Stimulated activated CD8-positive, alpha-beta memory T cell treated with anti-CD3 and anti-CD28 coated beads, Interleukin-4, amount 100 ng/mL, for 1 hour (primary cell): ENCODE measurements at places on chromosomes 13 and 19.

DNA sequence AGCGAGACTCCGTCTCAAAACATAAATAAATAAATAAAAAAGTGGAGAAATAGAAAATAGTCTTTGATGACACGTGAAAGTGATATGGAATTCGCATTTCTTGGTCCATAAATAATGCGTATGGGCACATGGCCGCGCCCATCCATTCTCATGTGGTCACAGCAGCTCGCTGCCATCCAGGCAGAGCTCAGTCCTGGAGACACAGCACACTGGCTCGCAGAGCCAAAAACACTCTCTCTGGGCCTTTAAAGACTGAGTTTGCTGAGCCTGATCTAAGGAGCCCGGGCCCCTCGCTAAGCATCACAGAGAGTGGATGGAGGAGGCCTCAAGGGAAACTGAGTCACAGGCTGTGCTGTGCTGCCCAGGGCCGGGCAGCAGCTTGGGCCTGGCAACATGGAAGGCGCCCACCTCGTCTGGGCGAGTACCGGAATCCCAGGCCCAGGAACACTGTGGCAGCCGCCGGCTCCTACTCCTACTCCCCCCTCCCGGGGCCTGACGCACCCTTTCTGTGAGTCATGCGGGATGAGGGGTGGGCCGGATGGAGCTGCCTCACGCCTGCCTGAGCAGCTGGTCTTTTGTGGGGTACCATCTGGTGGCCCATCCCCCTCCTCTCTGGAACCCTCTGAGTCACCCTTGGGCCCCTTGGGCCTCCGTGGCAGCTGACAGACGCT is 28.9 kb upstream of the CACTIN start:
- DNase-seq = no peak

GRCh38 chr19:5091018-5091683 is 122.2 kb downstream of the KDM4B start:
- no peak for DNase-seq

- no peak for DNase-seq
Measured at GRCh38 chr13:78298657-78299056, 304.7 kb downstream of the POU4F1 start.

GRCh38 chr19:15540435-15540834 is 32.1 kb downstream of the CYP4F22 start:
- no peak for DNase-seq

- DNase-seq = no peak
Measured at GRCh38 chr13:91277013-91277676, 70.3 kb upstream of the MIR17HG start.

DNA sequence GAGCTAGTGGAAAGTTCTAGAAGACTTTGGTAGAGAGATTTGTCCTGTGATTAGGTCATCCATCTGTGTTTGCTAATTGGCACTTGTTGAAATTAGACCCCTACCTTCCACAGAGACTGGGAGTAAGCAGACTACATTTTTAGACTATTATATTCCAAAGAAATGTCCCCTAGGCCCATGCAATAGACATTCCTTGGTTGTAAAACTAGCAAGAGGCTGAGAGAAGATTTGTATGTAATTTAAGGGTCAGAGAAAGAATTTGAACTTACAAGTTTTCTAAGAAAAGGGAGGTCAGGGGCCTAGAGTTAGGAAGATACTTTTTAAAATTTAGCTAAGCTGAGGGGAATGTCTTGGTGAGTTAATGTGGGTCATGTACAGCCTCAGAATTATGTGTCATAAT is 470.7 kb upstream of the SLITRK1 start:
- DNase-seq = no peak

DNA sequence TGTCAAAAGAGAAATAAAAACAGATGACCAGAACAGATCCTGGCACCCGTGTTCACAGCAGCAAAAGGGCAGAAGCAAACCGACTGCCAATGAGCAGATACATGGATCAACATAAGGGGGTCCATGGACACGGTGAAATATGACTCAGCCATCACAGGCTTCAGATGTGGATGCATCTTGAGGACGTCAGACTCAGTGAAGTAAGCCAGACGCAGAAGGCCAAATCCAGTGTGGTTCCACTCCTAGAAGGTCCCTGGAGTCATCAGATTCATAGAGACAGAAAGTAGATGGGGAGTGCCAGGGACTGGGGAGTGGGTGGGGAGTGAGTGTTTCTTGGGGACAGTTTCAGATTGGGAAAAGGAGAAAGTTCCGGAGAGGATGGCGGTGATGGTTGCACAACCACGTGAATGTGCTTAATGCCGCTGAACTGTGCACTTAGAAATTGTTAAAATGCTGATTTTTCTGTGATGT is 28.8 kb upstream of the SEMA6B start:
- DNase-seq = no peak

DNA sequence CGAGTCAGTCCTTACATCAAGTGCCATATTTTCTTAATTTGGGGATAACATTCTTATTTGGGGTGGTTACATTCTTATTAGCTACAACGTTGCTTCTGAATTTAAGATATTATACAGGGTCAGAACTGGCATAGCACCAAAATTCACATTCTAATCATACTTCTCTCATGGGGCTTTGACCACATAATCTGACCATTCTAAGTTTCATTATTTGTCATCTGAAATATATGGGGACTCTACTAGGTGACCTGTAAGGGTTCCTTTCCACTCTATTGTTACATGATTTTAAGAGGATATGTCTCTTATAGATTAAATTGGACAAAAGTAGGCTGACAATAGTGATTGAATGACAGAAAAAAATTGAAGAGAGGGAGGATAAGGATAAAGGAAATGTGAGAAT is 536.5 kb downstream of the KCTD12 start:
- no peak for DNase-seq

GRCh38 chr19:7983995-7984837 is 21.2 kb downstream of the ELAVL1 start:
- no peak for DNase-seq

- DNase-seq = no peak
Measured at GRCh38 chr13:78576261-78576660, 27.1 kb downstream of the POU4F1 start.

DNA sequence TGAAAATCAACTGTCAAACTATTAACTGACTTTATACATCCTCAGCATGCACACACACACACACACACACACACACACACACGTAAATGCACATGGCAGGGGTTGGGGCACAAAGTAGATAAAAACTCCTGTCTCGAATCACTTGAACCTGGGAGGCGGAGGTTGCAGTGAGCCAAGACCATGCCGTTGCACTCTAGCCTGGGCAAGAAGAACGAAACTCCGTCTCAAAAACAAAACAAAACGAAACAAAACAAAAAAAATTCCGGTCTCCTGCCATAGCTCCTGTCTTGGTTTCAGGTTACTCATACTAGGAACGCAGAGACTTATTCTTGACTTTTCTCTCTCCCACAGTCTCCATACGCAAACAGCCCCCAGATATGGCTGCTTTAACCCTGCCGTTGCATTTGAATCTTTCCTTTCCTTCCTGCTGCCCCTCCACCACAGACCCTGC is 148.9 kb downstream of the SHISA2 start:
- DNase-seq = no peak

GRCh38 chr19:13173139-13173737 is 23.0 kb downstream of the IER2 start:
- no peak for DNase-seq

DNA sequence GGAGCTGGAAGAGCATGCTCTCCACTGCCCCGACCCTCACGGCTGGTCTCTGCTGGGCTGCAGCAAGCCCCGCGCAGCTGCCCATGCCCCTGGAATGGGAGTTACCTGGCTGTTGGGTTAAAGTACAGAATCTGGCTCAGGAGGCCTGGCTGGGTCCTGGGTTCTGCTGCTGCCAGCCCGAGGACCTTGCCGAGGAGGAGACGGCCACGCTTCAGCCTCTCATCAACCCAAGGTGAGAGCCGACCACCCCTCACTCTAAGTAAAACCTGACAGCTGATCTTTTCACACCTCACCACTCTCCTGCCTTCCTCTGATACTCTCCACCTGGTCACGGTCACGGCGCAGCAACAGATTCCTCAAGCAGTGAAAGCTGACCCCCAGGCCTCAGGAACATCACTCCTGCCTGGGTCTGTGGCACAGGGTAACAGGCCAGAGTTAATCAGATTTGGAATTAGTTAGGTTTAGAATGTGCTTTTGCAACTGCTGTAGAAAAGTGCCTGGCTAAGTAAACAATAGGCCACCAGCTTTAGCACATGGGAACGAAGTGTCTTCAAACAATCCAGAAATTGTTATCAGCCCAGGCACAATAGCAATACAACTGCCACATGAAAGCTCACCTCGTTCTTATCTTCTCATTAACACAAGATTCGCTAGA is 20.5 kb downstream of the RAB20 start:
- DNase-seq = no peak

- DNase-seq = no peak
Measured at GRCh38 chr13:48403151-48403631, 9.7 kb downstream of the LPAR6 start.
